ENCODE measurements at places on chromosomes 11 and 22.

- DNase-seq: no peak
Measured at GRCh38 chr11:68956547-68957254, 24.1 kb downstream of the MRGPRD start.

GRCh38 chr22:26610996-26611395 lies 6.8 kb downstream of the CRYBB1 start:
- no peak for DNase-seq

GRCh38 chr22:41501209-41501608 lies 32.3 kb downstream of the ACO2 start:
- DNase-seq: no peak

GRCh38 chr11:47121731-47122130 lies 54.9 kb downstream of the ARFGAP2 start:
- no peak for DNase-seq

GRCh38 chr22:30855677-30856518 lies 112.7 kb downstream of the MORC2 start:
- no peak for DNase-seq

DNA sequence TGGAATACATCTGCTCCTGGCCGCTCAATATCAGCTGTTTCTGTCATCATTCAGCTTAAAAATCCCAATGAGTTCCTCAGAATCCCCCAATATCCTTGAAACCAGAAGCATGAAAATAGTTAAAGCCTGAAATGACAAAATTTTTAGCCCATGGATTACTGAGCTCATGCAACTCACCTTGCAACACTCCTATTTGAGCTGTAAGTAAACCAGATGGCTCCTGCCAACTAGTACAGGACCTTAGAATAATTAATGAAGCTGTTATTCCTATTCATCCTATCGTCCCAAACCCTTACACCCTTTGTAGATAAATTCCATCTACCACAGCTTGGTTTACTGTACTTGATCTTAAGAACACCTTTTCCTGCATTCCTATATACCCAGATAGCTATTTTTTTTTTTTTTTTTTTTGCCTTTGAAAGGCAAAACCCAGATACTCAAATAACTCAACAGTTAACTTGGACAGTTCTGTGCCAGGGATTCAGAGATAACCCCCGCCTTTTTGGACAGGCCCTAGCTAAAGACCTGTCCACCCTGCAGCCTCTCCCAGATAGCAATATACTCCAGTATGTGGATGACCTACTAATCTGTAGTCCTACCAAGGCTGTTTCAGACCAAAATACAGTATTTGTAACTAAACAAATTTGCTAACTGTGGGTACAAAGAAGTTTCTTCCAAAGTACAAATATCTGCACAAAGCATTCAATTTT lies 10.1 kb upstream of the BTBD10 start:
- DNase-seq: no peak

GRCh38 chr11:29996016-29996415 lies 20.8 kb downstream of the KCNA4 start:
- no peak for DNase-seq

DNA sequence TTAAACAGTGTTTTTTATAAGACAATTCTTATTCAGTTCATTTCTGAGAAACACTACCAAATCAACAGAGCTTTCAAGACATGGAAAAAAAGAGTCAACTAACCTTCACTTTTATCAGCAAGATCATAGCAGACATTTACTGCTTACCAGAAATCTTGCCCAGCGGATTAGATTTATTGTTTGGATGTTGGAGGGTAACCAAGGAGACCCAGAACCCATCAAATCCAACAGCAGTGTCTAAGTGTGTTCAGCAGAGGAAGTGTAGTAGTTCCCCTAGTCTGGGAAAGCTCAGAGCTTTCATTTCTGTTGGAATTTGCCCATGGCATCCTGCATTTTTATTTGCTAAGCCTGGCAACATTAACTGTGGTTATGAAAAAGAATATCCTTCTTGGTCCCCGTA lies 2.4 kb upstream of the PGM2L1 start:
- DNase-seq: no peak

DNA sequence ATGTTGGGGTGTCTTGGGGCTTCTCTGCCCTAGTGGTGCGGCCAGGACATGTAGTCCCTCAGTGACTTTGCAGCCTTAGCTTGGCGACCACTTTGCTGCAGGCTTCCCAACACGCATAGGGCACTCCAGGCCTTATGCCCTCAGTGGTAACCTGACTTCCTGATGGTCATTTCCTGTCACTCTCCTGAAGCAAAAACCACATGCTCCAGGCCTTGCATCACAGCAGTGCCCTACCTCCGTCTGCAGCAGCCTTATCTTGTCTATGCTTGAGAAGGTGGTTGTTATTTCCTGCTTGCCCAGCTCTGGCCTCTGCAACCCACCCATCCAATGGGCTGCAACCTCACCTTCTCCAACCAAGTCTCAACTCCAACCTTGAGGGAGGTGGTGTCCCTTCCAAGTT lies 33.4 kb upstream of the PISD start:
- DNase-seq: no peak

- DNase-seq: no peak
Measured at GRCh38 chr11:118988280-118988679, 9.7 kb upstream of the CENATAC start.
